Naive thymus-derived CD4-positive, alpha-beta T cell (primary cell): ENCODE measurements at places on chromosomes 4 and X. TPM values are rescaled to one million over a fixed set of nuclear protein-coding genes. Genes with fewer than 3 reads are reported as not detected.

Gene F11
- not detected for polyA plus RNA-seq

Gene AIMP1
- polyA plus RNA-seq: 79.0 TPM

Gene SAT1
- 67.9 TPM for polyA plus RNA-seq

Gene ADH1B
- not detected for polyA plus RNA-seq

Gene NUDT9
- polyA plus RNA-seq: 22.8 TPM

Gene GAGE12C
- not detected for polyA plus RNA-seq

Gene MAGEC2
- not detected for polyA plus RNA-seq

Gene ALG13
- polyA plus RNA-seq: 49.0 TPM

Gene CCNA2
- polyA plus RNA-seq: 0.06 TPM

Gene SPINK2
- polyA plus RNA-seq: 32.8 TPM

Gene ATP8A1
- 10.2 TPM for polyA plus RNA-seq

Gene XAGE1A
- polyA plus RNA-seq: not detected

Gene TLL1
- not detected for polyA plus RNA-seq

- no peak for DNase-seq
Measured at GRCh38 chr4:175371091-175371490, 441.0 kb downstream of the GPM6A start.

DNA sequence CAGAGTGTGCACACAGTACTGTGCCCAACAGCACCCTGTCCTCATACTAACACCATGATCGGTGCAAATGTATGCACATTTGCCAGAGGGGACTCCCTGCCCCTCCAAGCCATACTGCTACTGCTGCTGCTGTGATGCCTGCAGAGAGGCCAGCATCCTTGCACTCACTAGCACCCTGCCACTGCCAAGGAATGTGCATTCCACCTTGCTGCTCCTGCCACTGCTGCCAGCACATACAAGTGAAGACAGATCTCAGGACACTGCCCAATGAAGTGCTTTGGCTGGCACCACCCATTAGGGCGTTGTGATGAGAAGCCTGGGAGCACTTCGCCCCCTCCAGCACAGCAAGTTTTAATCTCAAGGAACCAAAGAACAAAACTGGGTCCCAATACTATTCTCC is 146.3 kb upstream of the DMD start:
- no peak for DNase-seq

DNA sequence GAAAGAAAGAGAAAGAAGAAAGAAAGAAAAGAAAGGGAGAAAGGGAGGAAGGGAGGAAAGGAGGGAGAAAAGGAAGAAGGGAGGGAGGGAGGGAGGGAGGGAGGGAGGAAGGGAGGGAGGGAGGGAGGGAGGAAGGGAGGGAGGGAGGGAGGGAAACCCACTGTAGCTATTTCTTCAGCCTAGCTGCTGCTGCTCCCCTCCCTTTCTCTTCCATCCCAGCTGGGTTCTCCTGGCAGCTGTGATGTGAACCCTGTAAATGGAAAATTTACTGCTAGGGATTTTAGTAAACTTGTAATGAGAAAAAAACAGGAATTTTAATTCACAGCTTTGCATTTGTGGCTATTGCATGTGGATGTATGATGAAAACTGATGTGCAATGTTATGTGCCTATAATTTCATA is 8.0 kb downstream of the NR0B1 start:
- DNase-seq: no peak

DNA sequence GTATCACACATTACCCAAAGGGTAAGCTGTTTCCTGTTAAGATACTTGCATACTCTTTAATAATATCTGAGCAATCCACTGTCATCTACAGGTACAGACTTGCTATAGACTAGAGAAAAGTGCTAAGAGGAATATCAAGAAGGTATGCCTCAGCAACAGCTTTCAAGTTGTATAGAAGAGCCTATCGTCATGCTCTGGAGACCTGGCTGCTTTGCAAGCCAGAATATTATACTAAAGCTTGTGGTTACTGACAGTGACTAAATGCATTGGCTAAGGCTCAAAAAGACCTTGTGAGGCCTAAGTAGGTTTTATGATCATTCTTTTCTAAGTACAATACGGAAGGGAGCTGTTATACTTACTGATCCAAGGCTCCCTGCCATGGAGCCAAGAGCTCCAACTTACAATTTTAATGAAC is 11.3 kb downstream of the LAMP2 start:
- no peak for DNase-seq

GRCh38 chr4:147236806-147237205 is 244.1 kb upstream of the EDNRA start:
- no peak for DNase-seq

DNA sequence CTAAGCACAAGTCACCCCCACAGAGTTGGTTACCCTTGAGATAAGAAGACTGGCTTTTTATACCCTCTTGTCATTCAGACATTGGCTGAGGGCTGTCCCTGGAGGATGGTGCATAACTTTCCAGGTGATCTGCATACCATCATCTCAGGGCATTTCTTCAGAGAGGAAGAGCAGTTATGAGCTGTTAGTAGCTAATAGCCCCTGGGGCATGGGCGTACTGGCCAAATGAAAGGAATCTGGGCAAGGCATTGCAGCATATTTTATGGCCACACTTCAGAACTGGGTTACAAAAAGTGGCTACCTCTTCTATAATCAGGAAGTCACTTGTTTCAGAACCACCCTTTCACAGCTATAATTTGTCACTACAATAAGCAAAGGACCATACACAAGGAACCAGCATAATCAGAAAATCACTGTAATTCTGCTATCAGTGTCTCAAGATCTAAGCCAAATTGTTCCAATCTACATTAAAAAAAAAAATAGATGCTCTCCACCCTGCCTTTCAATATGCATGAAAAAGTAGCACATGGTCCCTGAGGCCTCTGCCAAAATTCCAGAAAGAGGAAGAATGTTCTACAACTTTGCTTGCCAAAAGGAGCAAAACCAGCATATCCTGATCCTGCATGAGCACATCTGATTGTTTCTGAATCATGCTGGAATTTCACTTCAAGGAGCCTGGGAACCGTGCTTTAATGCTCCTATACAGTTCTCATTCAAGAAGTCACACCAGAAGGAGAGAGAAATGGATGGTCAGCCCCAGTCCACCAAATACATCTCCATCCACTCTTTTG is 92.0 kb downstream of the TMEM144 start:
- no peak for DNase-seq

GRCh38 chrX:150736475-150736874 is 43.3 kb downstream of the MTMR1 start:
- DNase-seq: no peak

DNA sequence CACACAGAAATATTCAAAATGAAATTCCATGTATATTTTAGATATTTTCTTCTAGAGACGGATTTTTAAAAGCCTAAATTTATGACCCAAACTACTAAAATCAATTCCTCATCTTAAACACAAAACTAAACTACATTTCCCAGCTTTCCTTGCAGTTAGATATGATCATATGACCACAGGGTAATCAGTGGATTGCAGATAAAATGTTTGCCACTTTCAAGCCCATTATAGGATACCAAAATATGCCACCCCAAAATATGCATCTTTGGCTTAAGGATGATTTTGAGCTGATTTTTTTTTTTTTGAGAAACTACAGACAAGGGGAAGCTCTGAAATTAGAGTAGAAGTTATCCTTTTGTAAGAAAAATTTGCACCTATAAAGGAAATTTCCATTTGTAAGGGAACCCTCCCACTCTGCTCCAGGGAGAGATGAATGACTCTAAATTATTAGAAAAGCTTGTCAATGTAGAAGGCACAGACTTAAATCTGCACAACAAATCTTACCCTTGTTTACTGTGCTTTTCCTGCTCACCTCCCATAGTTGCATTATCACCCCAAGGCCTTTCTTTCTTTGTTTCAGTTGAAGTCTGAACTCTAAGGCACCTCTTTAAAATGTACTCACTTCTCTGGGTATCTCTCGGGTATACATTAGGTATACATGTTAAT is 503.0 kb downstream of the PDHA2 start:
- DNase-seq: no peak

GRCh38 chr4:108385076-108385475 is 216.3 kb upstream of the LEF1 start:
- DNase-seq: no peak

DNA sequence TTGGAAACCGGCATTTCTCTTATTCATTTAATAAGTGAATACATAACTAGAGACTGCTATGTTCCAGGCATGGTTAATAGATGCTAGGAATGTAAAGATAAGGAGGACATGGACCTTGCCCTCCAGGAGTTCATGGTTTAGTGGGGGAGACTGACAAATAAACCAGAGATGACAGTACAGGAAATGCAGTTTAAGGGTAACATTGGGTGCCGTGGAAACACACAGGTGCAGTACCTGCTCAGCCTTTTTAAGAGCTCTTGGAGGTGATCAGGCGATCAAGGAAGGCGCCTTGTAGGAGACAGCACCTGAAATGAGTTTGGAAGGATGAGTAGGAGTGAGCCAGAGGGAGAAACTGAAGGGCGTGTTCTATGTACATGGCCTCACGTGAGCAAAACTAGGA is 145.8 kb downstream of the AASDH start:
- DNase-seq: no peak
